ENCODE measurements at places on chromosomes 2 and 18. TPM values are rescaled to one million over a fixed set of nuclear protein-coding genes. Genes with fewer than 3 reads are reported as not detected.
A peak's percentile ranks its signal among the peaks of the same experiment; 100 is the strongest.

- DNase-seq = no peak
- H3K4me3 ChIP-seq = no peak overlapping the region
- H3K27ac ChIP-seq = no peak overlapping the region
- peaks cover 11% of the 10 kb centered on the region for H3K4me1 ChIP-seq
- H3K27me3 ChIP-seq = peaks cover 24% of the 10 kb centered on the region
- no peaks in the 10 kb centered on the region for H3K36me3 ChIP-seq
These were observed 139.6 kb downstream of the INSIG2 start for GRCh38 chr2:118227698-118228508.

The TYMS gene
- 0.53 TPM for total RNA-seq

- H3K4me3 ChIP-seq = no peak overlapping the region
- DNase-seq = peak; percentile 35
- no peaks in the 10 kb centered on the region for H3K36me3 ChIP-seq
- no peaks in the 10 kb centered on the region for H3K4me1 ChIP-seq
- no peak overlapping the region for H3K27ac ChIP-seq
These were observed 99.0 kb downstream of the DYSF start for GRCh38 chr2:71552356-71552755.

GRCh38 chr2:240916571-240917008 lies 10.5 kb downstream of the CROCC2 start:
- no peak overlapping the region for H3K4me3 ChIP-seq
- H3K27me3 ChIP-seq = no peaks in the 10 kb centered on the region
- peak overlapping the region; percentile 11 for H3K27ac ChIP-seq
- H3K36me3 ChIP-seq = no peaks in the 10 kb centered on the region

The LRRTM4 gene
- not detected for total RNA-seq

GRCh38 chr2:59195851-59196250 lies 954.7 kb upstream of the FANCL start:
- H3K4me3 ChIP-seq = no peak overlapping the region
- H3K36me3 ChIP-seq = no peaks in the 10 kb centered on the region
- no peaks in the 10 kb centered on the region for H3K4me1 ChIP-seq
- H3K27me3 ChIP-seq = no peaks in the 10 kb centered on the region
- DNase-seq = no peak
- no peak overlapping the region for H3K27ac ChIP-seq

DNA sequence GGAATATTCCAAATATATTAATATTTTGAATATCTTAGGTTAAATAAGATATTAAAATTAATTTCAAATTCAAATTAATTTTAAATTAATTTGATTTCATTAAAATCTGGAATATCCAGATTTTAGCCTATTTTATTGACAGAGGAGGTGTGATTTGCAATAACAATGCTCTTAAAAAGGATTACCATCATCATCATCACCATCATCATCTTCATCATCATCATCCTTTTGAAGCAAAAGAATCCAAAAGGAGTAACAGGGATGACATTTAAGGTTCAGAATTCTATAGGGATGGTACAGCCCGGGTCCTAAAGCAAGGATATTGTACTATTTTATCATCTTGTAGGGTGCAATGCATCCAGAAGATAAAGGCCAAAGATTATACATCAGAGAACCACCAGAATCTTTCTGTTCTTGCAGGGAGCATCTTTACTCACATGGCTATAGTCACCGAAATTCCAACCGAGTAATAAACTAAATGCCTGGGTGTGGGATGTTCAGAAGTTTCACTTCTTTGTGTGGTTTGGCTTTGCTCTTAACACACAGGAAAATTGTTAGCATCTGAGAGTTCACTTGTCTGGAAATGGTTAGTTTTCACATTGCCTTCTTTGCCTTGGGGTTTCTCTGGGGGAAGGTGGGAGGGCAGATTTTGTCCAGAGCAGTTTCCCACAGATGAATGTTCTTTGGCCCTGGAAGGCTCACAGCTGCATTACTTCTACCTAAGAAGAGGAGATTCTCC lies 99.1 kb upstream of the ITGA6 start:
- H3K4me1 ChIP-seq = peaks cover 3% of the 10 kb centered on the region
- no peaks in the 10 kb centered on the region for H3K27me3 ChIP-seq
- H3K4me3 ChIP-seq = no peak overlapping the region
- DNase-seq = no peak
- H3K27ac ChIP-seq = no peak overlapping the region

DNA sequence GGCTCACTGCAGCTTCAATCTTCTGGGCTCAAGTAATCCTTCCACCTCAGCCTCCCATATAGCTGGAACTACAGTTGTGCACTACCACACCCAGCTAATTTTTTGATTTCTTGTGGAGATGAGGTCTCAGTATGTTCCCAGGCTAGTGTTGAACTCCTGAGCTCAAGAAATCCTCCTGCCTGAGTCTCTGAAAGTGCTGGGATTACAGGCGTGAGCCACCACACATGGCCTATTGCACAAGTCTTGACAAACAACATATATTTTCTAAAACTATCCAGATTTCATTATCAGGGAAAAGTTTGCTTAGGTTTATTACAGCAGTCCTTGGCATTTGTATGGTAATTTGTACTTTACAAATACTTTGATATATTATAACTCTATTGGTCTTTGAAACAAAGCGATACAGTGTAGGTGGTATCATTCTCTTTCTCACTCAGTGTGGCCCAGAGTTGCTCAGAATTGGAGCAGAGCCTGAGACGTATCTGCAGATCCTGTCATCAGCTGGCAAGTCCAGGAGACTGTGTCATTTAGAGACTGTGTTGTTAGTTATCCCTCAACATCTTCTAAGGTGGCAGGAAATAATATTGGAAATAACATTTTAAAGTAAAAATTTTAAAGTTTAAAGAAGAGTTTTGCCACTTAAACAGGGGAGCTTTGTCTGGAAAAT lies 41.4 kb downstream of the PDK1 start:
- no peak overlapping the region for H3K4me3 ChIP-seq
- no peak overlapping the region for H3K27ac ChIP-seq
- no peaks in the 10 kb centered on the region for H3K27me3 ChIP-seq
- peaks cover 5% of the 10 kb centered on the region for H3K36me3 ChIP-seq

The CD8B gene
- total RNA-seq = not detected

The CHST9 gene
- total RNA-seq = 0.21 TPM

The RBMS1 gene
- 51.1 TPM for total RNA-seq

GRCh38 chr18:45739848-45740247 lies 15.9 kb downstream of the SLC14A1 start:
- no peak overlapping the region for H3K27ac ChIP-seq
- no peak for DNase-seq

The SERPINB5 gene
- not detected for total RNA-seq

The ACADL gene
- 18.5 TPM for total RNA-seq

The RUFY4 gene
- total RNA-seq = not detected

DNA sequence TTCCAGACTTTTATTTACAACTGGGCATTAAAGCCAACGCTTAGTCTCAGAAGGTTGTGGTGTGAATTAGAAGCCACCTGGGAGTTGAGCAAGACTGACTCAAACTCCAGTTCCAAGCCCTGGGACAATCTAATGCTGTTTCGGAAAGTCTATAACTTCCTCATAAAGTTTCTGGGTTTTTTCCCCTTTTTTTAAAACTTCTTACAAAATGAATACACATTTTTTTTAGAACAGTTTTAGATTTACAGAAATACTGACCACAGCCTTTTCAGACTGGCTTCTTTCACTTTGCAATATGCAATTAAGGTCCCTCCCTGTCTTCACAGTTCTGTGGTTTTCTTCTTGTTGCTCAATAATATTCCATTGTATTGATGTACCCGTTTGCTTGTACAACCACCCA lies 115.9 kb upstream of the TWIST2 start:
- H3K27me3 ChIP-seq = no peaks in the 10 kb centered on the region
- no peaks in the 10 kb centered on the region for H3K36me3 ChIP-seq
- no peak overlapping the region for H3K4me3 ChIP-seq
- DNase-seq = no peak
- peaks cover 4% of the 10 kb centered on the region for H3K4me1 ChIP-seq

The BCL2L11 gene
- total RNA-seq = 3.5 TPM

GRCh38 chr2:30026091-30027055 lies 105.0 kb upstream of the ALK start:
- no peak for DNase-seq
- no peaks in the 10 kb centered on the region for H3K27me3 ChIP-seq
- H3K27ac ChIP-seq = no peak overlapping the region
- H3K36me3 ChIP-seq = no peaks in the 10 kb centered on the region
- no peaks in the 10 kb centered on the region for H3K4me1 ChIP-seq

The TBC1D8 gene
- total RNA-seq = 17.8 TPM

- H3K4me3 ChIP-seq = no peak overlapping the region
- H3K27ac ChIP-seq = no peak overlapping the region
- H3K27me3 ChIP-seq = no peaks in the 10 kb centered on the region
- no peaks in the 10 kb centered on the region for H3K36me3 ChIP-seq
- H3K4me1 ChIP-seq = no peaks in the 10 kb centered on the region
- no peak for DNase-seq
These were observed 47.0 kb downstream of the KIF5C start for GRCh38 chr2:148922062-148922461.

DNA sequence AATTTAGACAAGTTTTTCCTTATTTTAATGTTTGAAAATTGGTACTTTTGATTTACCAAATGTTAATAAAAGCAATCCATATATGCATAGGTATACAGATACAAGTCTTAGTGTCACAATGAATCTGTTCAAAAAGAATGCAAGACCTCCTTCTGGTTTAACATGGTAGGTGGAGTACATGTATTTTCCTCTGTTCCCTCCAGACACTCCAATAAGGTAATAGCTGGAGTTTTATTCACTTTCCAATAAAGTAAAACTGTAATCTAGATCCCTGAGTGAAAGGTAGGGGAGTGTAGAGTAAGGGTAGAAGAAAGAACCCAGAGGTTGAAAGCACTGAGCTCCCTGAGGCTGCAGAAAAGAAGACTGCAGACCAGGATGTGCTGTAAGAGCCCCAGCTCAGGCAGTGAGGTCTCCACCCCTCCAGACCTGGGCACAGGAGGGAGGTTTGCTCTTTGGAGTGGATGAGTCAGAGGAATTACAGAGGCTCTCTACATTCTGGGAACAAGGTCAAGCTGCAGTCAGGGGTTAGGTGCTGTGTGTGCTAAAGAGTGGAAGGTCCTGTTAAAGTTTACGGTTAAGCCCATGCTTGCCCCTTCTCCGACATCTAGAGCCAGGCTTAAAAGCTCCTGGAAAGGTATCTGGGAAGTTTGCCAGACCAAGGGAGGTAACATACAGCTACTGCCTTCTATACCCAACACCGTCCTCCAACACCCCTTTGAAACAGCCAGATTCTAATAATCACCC lies 27.6 kb upstream of the STAT1 start:
- no peaks in the 10 kb centered on the region for H3K4me1 ChIP-seq
- H3K4me3 ChIP-seq = no peak overlapping the region
- no peaks in the 10 kb centered on the region for H3K27me3 ChIP-seq
- H3K36me3 ChIP-seq = no peaks in the 10 kb centered on the region
- H3K27ac ChIP-seq = no peak overlapping the region

The REG1B gene
- not detected for total RNA-seq

DNA sequence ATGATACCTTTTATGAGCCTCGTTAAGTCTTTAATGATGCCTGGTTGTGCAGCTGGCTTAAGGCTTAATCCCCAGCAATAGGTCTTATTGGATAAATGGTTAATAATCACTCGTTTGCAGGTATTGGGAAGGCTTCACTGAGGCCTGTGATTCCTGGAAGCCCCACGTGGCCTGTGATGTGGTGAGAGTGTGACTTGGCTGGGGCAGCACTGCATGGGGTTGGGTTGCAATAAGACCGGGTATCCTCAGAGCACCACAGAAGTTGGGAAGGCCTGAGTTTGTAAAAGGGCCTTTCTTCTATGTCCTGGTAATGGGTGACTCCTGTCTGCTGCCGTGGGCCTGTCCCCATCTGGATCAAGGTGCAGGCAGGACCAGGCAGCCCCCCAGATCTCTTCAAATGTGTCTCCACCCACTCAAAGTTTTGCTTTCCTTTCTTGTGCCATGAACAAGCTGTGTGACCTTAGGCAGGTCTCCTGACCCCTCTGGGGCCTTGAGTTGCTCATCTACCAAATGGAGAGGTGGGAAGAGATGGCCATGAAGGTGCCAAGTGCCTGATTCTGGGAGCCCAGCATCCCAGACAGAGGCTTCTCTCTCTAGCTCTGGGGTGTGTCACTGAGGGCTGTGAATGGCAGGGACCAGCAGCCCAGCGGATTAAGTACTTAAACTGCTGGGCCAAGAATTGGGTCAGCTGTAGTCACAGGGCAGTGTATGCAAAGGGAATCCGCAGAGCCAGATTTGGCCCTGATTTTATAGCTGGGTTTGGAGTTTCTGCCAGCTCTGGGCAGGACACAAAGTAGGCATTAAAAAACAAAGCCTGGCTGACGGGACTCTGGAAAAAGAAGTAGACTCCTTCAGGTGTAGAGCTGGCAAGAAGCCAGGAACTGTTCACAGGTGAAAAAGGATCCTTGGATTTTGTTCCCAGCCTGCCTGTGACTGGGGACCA lies 24.4 kb downstream of the LBH start:
- H3K4me1 ChIP-seq = peaks cover 17% of the 10 kb centered on the region
- H3K27ac ChIP-seq = peak overlapping the region; percentile 65
- no peaks in the 10 kb centered on the region for H3K27me3 ChIP-seq

- H3K4me1 ChIP-seq = no peaks in the 10 kb centered on the region
- no peaks in the 10 kb centered on the region for H3K36me3 ChIP-seq
- H3K27me3 ChIP-seq = no peaks in the 10 kb centered on the region
- H3K27ac ChIP-seq = no peak overlapping the region
These were observed 43.6 kb upstream of the PXDN start for GRCh38 chr2:1787755-1788477.

The CCDC68 gene
- total RNA-seq = 15.8 TPM

- H3K36me3 ChIP-seq = no peaks in the 10 kb centered on the region
- no peak for DNase-seq
- no peak overlapping the region for H3K4me3 ChIP-seq
- H3K4me1 ChIP-seq = no peaks in the 10 kb centered on the region
These were observed 433.2 kb downstream of the FBXO15 start for GRCh38 chr18:73714466-73714865.

All from ascending aorta (tissue), 2 donors.